ENCODE measurements at places on chromosomes 5 and 9. TPM values are rescaled to one million over a fixed set of nuclear protein-coding genes. Genes with fewer than 3 reads are reported as not detected.

Gene ACOT12
- 5.1 TPM for total RNA-seq

Gene INSL6
- total RNA-seq = not detected

Gene SAPCD2
- 4.2 TPM for total RNA-seq

Gene FSD1L
- 103 TPM for total RNA-seq
